ENCODE measurements at places on chromosomes 11 and 22. TPM values are rescaled to one million over a fixed set of nuclear protein-coding genes. Genes with fewer than 3 reads are reported as not detected.

DNA sequence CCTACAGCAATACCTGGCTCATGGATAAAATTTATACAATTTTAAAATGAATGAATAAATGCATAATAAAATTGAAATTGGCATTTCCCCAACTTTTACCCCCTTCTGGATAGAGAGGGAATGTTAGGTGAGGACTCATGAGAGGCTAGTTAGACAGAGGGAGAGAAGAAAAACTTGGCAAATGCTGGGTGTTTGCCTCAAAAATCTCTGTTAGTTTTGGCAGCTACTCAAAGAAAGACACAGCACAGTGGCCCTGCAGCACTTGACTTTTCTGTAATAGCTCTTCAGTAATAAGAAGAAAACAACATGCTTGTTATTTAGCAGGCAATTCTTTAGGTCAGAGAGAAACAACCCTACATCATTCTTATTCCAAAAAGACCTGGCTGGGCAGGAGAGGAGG is 20.7 kb upstream of the IZUMO1R start:
- no peaks in the 10 kb centered on the region for H3K4me1 ChIP-seq
- H3K27ac ChIP-seq = no peak overlapping the region
- no peaks in the 10 kb centered on the region for H3K36me3 ChIP-seq
- H3K4me3 ChIP-seq = no peak overlapping the region

GRCh38 chr11:16750417-16750816 is 12.0 kb downstream of the C11orf58 start:
- no peak overlapping the region for H3K4me3 ChIP-seq
- peaks cover 18% of the 10 kb centered on the region for H3K4me1 ChIP-seq
- H3K27ac ChIP-seq = no peak overlapping the region

- peaks cover 16% of the 10 kb centered on the region for H3K4me1 ChIP-seq
- no peaks in the 10 kb centered on the region for H3K36me3 ChIP-seq
- H3K27me3 ChIP-seq = no peaks in the 10 kb centered on the region
- no peak overlapping the region for H3K4me3 ChIP-seq
- no peak for DNase-seq
- no peak overlapping the region for H3K27ac ChIP-seq
Measured at GRCh38 chr11:65459552-65459951, 37.0 kb downstream of the NEAT1 start.

- H3K36me3 ChIP-seq = no peaks in the 10 kb centered on the region
- H3K27ac ChIP-seq = no peak overlapping the region
- H3K4me1 ChIP-seq = no peaks in the 10 kb centered on the region
- DNase-seq = no peak
- no peak overlapping the region for H3K4me3 ChIP-seq
Measured at GRCh38 chr11:33885338-33886005, 6.4 kb downstream of the LMO2 start.

Gene KCNK4
- not detected for polyA plus RNA-seq

DNA sequence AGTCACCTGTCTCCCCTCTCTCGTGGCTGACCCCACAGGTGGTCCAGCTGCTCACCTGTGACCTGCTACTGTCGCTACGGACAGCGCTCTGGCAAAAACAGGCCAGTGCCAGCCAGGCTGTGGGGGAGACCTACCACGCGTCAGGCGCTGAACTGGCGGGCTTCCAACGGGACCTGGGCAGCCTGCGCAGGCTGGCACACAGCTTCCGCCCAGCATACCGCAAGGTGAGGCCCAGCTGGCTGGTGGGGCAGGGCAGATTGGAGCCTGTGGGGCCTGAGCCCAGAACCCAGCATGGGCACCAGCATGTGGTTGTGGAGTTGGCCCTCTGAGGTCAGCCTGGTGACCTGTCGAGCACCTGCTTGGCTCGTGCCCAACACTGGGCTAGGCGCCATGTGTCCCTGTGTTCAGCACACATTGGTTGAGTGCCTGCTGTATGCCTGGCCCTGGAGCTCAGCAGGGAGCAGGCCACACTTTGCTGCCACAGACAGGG is 11.9 kb downstream of the SHISA8 start:
- H3K27ac ChIP-seq = peak overlapping the region; percentile 72
- DNase-seq = peak; percentile 74
- no peak overlapping the region for H3K4me3 ChIP-seq
- H3K36me3 ChIP-seq = no peaks in the 10 kb centered on the region
- H3K4me1 ChIP-seq = peaks cover 24% of the 10 kb centered on the region

Gene WBP2NL
- 0.66 TPM for polyA plus RNA-seq

- H3K36me3 ChIP-seq = no peaks in the 10 kb centered on the region
- H3K27ac ChIP-seq = no peak overlapping the region
- H3K27me3 ChIP-seq = no peaks in the 10 kb centered on the region
- H3K4me3 ChIP-seq = no peak overlapping the region
Measured at GRCh38 chr22:44249376-44250147, 63.2 kb downstream of the SHISAL1 start.

DNA sequence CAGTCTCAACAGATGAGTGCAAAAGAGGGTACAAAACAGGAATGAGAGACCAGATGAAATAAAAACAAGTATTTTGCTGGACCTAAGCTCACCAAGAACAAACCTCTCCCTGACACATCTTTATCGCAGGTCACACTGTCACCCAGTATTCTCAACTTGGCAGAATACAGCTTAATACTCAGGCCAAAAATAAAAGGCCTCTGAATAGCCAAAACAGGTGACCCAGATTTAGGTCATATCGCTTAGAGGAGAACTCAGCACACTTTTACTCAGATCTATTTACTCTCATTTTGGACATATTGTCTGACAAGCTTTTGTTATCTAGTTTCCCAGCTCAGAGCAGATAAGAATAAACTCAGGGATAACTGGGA is 216.9 kb upstream of the SYN3 start:
- H3K27ac ChIP-seq = no peak overlapping the region
- H3K36me3 ChIP-seq = no peaks in the 10 kb centered on the region
- no peaks in the 10 kb centered on the region for H3K27me3 ChIP-seq
- H3K4me3 ChIP-seq = no peak overlapping the region
- no peaks in the 10 kb centered on the region for H3K4me1 ChIP-seq
- DNase-seq = no peak

DNA sequence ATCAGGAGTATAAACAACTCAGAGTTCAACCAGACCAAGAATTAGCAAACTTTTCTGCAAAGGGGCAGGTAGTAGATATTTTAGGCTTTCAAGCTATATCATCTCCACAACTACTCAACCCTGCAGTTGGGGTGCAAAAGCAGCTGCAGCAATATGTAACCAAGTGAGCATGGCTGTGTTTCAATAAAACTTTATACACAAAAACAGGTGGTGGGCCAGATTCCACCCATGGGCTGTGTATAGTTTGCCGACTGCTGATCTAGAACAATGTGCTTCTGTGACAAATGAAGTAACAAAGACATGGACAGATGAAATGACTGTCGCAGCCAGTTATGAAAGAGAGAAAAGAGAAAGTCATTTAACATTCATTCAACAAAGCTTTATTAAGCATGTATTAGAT is 77.1 kb upstream of the DRD2 start:
- DNase-seq = no peak
- no peaks in the 10 kb centered on the region for H3K4me1 ChIP-seq
- H3K27ac ChIP-seq = no peak overlapping the region
- H3K27me3 ChIP-seq = peaks cover 3% of the 10 kb centered on the region
- H3K4me3 ChIP-seq = no peak overlapping the region

DNA sequence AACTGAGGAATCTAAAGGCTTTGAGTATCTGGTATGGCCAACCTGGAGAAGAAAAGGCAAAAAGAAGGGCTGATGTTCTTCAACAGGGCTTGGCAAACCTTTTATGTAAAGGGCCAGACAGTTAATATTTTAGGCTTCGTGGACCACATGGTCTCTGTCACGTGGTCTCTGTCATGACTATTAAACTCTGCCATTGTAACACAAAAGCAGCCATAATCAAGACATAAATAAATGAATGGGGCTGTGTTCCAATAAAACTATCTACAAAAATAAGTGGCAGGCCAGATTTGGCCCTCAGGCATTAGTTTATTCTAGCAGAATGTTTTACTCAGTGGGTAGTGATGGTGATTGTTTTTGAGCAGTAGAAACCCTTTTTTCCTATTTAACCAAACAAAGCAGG is 483 bp upstream of the ACCSL start:
- H3K27ac ChIP-seq = no peak overlapping the region
- no peaks in the 10 kb centered on the region for H3K4me1 ChIP-seq
- H3K4me3 ChIP-seq = no peak overlapping the region
- H3K36me3 ChIP-seq = no peaks in the 10 kb centered on the region
- no peaks in the 10 kb centered on the region for H3K27me3 ChIP-seq

- no peak overlapping the region for H3K27ac ChIP-seq
- H3K4me3 ChIP-seq = no peak overlapping the region
- peaks cover 22% of the 10 kb centered on the region for H3K27me3 ChIP-seq
Measured at GRCh38 chr11:42524534-42525227, 787.1 kb upstream of the API5 start.

Gene WNT7B
- not detected for polyA plus RNA-seq
